ENCODE measurements at places on chromosomes 11 and 22.

GRCh38 chr22:28129319-28129962 is 210.4 kb upstream of the PITPNB start:
- no peak for ATAC-seq

- no peak for ATAC-seq
Observed at GRCh38 chr11:108402241-108402640, 65.1 kb downstream of the C11orf65 start.

DNA sequence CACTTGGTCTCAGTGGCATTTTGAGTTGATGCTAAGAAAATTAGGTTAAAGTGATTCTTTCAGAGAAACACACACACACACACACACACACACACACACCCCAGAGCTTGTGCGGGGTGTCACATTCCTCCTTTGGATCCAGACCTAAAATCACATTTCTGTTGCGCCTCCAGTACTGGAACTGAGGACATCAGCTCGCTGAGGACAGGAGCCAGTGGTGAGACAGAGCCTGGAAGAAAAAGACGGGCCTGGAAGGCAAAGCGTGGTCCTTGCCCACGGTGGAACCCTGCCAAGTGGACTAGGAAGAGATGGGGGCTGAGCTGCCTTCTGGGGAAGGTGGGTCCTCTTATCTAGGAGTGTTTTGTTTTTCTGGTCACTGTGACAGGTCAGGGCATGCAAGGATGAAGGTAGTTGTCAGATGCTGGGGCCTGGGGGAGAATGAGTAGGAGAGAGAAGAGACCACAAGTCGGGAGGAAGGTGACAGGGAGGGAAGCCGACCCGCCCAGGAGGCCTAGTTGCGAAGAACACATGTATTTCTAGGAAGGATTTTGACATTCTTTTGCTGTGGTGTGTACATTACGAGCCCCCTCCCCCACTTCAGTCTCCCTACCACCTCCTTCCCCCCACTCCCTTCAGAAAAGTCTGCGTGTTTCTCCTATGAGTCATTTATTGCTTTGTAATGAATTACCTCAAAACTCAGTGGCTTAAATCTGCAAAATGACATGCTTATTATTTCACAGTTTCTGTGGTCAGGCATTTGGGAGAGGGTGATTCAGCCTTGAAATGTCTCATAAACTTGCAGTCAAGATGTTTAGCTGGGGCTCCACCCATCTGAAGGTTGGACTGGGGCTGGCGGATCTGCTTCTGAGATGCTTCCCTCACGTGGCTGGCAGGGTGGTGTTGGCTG is 4.8 kb upstream of the ELFN2 start:
- ATAC-seq = peak; percentile 93

GRCh38 chr11:73168925-73169579 is 26.9 kb upstream of the FCHSD2 start:
- ATAC-seq = no peak

- ATAC-seq = no peak
Observed at GRCh38 chr11:69700278-69701140, 3.3 kb downstream of the FGF19 start.

DNA sequence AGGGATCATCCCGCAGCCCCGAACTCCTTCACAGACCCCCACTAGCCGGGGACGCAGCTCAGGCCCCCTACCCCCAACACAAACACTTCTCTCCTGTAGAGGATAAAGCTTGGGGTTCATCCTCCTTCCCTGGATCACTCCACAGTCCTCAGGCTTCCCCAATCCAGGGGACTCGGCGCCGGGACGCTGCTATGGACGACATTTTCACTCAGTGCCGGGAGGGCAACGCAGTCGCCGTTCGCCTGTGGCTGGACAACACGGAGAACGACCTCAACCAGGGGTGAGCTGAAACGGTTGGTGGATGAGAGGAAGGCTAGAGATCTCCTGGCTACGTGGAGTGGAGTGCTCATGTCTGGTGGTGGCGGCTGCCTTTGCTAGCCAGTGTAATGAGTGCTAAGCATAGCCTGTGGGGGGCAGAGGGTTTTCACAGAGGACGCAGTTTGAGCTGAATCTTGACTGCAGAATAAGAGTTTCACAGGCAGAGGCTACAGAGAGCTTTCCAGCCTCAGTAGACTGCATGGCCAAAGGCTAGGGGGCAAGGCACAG is 580 bp downstream of the ILK start:
- peak; percentile 52 for ATAC-seq

GRCh38 chr11:48109046-48109666 is 107.5 kb upstream of the OR4B1 start:
- peak; percentile 31 for ATAC-seq

DNA sequence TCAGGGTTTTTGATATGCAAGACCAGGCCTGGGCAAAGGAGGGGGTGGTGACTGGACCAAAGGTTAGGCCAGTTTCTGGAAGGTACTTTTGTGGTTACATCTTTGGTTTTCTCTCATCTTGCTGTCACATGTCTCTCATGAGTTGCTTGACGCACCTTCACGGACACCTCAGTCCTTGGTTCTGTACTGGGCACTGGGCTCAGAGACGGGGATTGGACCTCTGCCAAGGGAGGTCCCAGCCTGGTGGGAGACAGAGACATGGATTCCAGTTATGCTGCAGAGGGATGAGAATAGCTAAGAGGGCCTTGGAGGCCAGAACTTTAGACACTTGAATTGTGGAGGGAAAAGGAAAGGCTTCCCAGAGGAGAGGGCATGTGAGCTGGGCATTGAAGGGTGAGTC is 1.7 kb downstream of the USP35 start:
- ATAC-seq = no peak

- peak; percentile 93 for ATAC-seq
Observed at GRCh38 chr22:24525416-24526037, 29.4 kb downstream of the GUCD1 start.

GRCh38 chr11:128057786-128058395 is 529.5 kb downstream of the ETS1 start:
- no peak for ATAC-seq

GRCh38 chr11:122215244-122215992 is 99.4 kb upstream of the BLID start:
- peak; percentile 38 for ATAC-seq

DNA sequence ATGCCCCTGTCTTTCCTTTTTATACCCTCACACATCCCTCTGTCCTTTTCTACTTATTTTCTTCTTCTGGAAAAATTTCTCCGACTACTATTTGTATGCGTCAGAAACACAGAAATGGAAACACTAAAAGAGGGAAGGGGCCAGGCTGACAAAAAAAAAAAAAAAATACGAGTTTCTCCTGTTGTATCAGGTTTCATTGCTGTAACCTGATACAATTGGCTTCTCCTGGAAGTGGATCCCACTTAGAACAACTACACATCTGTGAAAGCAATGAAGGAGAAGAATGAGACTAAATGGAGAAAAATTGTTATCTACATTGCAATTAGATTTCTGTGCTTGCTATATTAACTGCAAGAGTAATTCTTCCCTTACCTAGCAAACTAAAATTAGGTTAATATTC is 393.9 kb downstream of the GUCY1A2 start:
- no peak for ATAC-seq

DNA sequence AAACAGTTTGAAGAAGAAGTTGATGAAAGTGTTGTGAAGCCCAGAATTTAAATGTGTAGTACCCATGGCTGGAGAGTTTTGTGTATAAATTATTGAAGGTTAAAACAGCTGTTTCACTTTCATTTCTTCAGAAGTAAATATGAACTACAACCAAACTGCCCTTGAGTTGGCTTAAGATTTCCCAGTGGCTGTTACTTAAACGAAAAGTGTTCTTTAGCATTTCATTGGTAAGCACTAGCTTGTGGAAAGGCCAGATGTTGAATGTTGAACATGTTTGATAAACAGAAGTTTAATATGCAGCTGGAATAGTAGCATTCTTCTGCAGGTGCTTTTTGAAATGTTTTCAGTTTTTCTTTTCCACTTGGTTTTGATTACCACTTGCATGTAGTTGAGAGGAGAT is 83.2 kb upstream of the TNRC6B start:
- peak; percentile 49 for ATAC-seq

GRCh38 chr11:106644824-106645223 is 373.5 kb downstream of the GUCY1A2 start:
- no peak for ATAC-seq

- no peak for ATAC-seq
Observed at GRCh38 chr11:71335371-71335770, 83.0 kb upstream of the SHANK2 start.

DNA sequence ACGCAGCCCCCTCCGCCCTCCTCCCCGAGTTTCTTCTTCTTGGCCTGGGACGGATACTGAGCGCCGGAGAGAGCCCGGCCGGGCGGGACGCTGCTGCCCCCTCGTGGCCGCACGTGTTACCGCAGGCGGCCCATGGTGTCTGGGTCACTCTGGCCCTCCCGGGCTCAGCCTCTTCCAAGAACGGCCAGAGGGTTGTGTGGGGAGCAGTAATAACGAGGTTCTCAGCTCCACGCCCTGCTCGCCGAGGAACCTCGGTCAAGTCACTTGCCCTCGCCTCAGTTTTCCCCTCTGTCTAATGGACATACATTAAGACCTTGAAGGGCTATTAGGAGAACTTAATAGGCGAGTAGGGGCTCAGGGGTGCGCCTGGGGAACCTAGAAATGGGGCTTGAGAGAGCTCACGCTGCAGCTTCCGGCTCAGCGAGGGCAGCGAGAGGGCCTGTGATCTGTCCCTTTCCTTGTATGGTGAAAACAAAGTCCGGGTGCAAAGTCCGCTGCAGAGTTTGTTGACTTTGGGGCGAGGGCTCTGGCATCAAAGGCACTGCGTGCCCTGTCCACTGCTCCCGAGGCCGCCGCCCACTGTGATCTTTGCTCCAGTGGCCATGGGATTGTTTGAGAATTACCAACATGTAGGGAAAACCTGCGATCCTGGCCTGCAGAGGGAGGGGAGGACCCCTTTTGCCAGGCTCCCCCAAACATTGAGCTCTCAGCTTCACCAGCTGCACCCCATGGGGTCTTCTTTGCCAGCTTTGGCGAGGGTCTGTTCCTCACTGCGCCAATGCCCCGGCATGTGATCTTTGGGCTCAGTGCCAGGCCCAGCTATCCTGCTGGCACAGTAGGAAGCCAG is 14.4 kb upstream of the LRP5 start:
- ATAC-seq = peak; percentile 98

GRCh38 chr11:69479591-69480271 is 1.7 kb upstream of the LINC01488 start:
- no peak for ATAC-seq

DNA sequence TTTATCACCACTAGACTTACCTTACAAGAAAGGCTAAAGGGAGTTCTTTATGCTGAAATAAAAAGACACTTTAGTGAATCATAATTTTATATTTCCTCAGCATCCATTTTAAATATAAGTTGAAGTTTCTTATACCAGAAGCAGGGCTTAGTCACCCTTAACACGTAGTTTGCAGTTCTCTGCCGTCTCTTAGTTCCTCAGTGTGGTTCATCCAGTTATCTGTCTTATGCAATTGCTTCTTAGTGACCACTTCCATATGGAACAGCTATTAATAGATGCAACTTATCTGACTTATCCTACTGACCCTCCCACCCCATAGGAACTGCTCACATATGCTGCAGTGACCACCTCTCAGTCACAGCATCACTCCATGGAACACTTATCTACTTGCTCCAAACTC is 11.7 kb upstream of the SLC36A4 start:
- no peak for ATAC-seq

- ATAC-seq = no peak
Observed at GRCh38 chr11:93081694-93082093, 112.2 kb downstream of the MTNR1B start.

DNA sequence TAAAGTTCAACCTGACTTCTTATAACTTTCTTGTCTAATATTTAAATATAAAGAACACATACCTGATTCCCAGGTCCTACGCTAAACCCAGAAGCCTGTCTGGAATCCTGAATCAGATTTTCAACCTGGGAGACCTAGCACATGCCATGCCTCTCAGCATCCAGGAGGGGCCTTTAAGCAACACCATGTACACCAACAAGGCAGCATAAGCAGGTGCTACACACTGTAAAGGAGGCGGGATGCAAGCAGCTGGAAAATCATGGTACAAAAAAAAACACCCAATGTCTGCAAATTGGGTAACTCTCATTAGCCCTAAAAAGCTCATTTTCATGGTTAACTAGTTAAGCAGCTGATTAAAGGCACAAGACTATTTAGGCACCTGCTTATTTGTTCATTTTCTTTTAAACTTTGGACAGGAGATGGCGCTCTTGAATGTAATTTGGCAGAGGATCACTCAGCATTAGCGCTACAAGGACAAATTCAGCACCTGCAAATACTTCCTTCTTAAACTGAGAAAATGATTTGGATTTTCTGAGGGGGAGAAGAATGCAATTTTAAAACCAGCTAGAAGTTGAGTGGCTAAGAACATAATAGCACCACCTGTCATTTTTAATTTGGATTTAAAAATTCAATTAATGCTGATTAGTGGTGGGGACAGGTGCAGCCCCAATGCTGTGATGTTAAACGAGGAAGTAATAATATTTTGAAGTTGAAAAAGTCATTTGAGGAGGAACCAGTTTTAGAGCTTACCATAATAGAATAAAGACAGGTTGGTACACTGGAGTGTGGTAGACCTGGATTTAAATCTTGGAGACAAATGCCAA is 104.0 kb downstream of the FAR1 start:
- peak; percentile 62 for ATAC-seq

GRCh38 chr11:2837096-2837601 is 48.4 kb downstream of the CDKN1C start:
- no peak for ATAC-seq

DNA sequence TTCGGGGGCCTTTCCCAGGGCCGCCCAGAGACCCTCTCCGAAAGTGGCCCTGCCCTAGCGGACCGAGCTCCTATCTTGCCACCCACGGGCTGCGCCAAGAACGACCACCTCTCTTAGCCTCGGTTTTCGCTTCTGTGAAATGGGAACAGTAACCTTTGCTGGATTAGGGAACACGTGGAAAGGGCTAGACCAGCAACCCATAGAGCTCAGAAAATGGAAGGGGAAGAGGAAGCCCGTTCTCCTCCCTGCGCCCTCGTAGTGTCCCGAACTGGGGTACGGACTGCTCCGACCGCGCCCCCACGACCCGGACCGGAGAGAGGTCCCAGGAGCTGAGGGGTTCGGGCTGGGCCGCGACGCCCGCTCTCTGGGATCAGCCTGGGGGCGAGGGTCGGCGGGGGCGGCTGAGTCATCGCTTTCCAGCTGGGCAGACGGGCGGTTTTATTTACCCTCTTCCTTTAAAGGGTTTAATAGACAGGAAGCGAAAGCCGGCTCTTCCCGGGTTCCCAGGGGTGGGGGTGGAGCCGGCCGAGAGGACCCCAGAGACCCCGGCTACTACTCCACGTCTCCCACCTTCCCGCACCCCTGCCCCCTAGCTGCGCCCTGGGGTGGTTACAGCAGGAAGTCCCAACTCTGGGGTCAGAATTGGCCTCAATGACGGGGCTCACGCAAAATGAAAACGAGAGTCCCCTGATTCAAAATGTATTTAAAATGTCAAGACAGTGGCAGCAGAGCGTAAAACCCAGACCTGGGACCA is 907 bp upstream of the PHLDA2 start:
- peak; percentile 28 for ATAC-seq

DNA sequence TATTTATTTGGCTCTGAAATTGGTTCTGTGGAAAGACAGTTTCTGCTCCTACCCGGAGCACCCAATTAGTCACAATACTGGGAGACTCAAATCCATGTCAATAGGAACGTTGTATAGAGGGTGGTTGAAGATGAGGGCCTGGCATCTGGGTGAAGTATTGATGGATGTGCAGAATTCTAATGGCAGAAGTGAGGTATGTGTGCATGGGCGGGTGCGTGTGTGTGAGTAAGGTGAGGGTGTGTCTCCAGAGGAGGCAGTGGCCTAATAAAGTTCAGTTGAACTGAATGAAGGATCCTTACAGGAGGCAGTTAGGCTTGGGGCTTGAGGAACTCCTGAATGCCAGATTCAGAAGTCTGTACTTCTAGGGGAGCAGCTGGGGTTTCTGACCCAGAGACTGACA is 71.8 kb upstream of the B3GAT1 start:
- no peak for ATAC-seq

Data from activated T-helper 17 cell treated with anti-CD3 and anti-CD28 coated beads, Interleukin-2, amount 50 U/mL, for 72 hours (primary cell).